Right lobe of liver (tissue), 6 donors: ENCODE measurements at places on chromosomes 7 and 10.

DNA sequence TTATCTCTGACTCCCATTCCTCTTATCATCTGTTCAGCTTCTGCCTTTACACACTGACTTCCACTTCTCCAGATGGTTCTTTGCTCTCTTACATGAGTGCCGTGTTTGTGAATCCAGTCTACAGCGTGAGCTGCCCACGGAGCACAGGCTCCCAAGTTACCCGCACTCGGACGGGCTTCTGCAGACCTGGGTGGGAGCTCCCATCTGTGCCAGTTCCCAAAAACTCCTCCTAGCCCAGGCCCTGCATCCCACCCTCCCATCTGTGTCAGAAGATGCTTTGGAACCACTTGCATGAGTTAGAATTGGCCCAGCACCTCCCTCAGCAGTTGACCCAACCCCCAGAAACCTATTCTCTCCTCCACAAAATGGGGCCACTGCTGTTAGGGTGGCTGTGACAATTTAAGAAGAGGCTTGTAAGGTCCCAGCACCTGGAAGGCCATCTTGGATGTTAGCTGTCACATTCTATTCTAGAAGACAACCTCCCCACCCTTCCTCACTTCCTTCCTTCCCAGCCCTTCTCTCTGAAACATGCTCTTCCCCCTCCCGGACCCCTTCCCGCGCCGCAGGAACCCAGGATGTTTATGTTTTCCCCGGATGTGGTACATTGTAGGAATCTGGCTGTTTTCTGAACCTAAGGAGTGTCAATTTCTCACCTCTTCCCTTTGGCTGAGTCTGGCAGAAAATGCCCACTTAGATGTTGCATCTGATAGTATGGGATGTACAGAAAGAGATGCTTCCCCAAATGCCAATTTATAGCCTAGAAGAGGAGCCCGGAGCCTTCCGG is 79.2 kb downstream of the CCDC3 start:
- DNase-seq = peak; percentile 17

DNA sequence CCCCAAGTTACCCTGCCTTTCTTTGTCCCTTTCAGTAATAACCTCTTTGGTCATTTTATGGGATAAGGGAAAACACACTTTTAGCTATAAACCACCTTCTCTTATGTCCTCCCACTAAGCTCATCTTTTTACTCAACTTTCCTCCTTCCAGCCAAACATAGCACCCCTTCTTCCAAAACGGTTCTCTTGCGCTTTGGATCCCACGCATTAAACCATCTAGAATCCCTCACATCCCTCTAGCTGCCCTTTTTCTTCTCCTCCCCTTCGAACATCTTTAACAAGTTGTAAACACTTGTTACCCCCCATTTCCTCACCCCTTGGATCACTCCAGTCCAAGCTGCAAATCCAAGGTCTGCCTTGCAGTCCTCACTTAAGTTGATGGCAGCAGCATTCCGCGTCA is 13.4 kb downstream of the WAPL start:
- DNase-seq = no peak

DNA sequence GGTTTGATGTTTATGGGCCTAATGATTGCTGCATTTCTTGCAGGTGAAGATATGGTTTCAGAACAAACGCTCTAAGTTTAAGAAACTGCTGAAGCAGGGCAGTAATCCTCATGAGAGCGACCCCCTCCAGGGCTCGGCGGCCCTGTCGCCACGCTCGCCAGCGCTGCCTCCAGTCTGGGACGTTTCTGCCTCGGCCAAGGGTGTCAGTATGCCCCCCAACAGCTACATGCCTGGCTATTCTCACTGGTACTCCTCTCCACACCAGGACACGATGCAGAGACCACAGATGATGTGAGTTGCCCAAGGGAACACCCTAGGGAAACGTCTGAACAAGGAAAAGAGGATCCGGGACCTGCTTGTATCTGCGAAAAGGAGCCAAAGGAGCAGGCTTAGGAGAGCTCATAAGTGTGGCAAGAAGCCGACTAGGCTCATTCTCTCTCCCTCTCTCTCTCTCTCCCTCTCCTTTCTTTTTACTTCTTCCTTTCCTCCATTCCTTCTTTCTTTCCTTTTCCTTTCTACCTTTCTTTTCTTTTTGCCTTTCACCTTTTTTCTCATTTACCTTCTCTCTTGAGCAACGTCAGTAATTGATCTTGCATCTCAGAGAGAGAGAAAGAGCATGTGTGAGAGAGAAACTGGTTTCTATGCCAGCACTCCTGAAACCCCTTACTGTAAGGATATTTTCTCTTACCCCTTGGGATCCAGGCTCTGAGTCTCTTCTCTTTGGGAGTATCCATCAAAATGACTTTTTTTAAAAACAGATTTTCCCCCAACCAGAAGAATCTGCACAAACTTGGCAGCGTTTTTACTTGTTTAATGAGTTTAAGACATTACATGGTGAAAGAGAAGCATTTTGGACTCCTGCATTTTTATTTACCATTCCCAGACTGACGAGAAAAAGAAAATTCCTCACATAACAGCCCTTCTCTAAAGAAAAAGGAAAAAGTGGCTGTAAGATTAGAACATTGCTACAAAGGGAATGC is 4.7 kb downstream of the DLX6 start:
- no peak for DNase-seq

- no peak for DNase-seq
These were observed 219.0 kb upstream of the MEOX2 start for GRCh38 chr7:15905251-15906040.

DNA sequence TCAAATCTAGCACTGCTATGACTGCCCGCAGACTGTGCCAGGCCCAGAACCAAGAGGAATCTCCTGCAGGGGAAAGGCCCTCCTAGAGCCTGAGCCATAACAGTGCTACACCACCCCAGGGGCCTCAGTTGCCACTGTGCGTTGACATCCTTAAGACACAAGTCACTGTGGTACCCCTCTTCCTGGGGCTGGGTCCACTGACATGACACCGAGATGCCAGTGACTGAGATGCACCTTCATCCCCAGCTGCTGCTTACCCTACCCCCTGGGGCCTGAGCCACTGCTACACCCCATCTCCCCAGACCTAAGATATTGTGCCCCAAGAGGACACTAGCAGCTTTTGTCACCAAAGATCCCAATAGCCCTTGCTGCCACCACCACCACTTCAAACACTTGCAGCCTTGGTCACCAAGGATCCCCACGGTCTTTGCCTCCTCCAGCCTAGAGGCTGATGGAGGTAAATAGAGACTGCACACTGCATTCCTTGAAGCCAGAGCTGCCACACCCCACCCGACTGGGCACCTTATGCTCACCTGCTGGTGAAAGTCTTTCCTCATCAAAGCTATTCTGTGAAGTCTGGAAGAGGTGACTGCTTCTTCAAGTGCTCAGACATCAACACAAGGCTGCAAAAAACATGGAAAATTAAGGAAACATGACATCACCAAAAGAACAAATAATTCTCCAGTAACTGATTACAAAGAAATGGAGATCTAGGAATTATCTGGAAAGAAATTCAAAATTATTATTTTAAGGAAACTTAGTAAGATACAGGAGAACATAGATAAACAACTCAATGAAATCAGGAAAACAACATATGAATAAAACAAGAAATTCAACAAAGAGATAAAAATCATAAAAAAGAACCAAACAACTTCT is 40.4 kb upstream of the SHH start:
- no peak for DNase-seq

GRCh38 chr10:74587109-74587854 is 239.1 kb upstream of the KAT6B start:
- no peak for DNase-seq

GRCh38 chr7:110519851-110520250 is 571.1 kb upstream of the LRRN3 start:
- DNase-seq = no peak

DNA sequence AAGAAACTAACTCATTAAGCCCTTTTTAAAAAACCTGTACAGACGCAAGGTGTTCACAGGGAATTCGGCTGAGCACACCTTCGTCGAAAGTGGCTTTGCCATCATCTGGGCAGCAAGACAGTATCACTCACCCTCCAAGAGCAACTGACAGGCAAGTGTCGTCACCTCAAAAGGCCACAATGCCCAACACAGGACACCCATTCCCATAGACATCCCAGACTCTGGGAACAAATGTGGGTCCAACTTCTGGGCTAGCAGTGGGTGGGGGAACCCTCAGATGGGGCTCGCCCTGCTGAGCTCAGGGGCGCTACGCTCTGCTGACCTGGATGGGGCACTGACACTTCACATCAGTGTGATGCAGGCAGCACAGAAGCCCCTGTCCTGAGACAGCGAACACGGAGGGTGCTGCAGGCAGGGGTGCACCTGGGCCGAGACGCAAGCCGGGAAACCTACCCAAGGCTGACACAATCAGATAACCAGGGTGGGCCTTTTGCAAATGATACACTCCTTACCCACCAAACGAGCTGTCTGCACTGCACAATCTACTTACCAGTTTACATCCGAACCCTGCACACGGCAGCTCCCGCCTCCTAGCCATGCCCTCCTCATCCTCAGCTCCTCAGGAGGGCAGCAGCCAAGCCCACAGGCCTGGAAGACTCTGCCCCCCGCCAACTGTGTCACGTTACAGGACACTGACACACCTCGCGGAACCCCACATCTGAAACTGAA is 1.7 kb downstream of the DIP2C start:
- DNase-seq = no peak

DNA sequence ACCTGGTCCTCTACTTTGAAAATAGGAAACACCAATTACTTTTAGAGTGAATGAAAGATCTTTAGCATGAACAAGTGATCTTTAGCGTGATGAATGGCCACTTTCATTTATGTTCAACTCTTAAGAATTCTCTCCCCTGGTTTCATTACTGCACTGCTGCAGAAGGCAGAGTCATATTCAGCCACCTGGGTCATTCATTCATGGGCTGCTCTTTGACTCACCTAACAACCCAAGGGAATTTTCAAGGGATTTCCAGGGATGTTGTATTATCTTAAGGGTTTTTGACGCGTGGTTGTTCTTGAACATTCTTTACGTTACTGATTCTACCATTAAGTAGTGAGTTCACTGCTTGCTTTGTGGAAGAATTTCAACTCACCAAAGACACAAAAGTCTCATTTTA is 87.3 kb upstream of the STK17A start:
- DNase-seq = no peak

GRCh38 chr7:6613706-6614105 is 1.7 kb upstream of the ZNF853 start:
- no peak for DNase-seq

DNA sequence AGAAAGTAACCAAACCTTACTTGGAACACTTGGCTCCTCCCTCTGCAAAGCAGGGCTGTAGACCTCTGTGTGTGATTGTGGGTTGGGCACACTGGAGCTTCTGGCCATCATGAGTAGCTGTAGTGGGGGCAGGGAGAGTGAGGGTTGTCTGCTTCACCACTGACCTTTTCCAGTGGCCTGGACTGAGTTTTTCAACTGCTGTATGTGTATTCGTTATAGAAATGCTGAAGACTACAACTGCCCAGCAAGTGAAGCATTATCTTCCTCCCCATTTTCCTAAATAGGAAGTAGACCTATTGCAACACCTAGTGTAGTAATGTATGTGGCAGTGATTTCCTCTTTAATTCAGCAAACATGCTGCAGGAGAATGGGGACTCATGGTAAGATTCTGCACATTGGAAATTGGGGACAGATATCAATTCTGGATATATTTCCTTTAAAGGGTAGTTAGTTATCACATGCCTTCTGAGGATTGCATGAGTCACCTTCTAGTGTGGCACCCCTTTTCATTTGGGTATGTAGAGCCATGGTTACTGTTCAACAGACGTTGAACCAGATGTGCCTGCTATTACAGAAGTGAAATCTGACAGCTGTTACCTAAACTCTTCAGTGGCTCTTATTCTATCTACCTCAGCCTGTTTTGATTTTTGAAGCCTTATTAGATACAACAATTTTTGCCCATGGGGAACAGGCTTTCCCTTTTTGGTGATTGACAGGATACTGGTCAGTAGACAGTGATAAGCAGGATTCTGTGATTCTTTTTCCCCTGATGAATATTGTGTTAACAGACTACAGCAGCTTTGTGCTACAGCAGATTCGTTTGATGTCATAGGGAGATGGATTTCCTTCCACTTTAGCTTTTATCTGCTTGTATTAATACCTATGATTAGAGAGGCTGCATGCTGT is 130.9 kb downstream of the SND1 start:
- no peak for DNase-seq

DNA sequence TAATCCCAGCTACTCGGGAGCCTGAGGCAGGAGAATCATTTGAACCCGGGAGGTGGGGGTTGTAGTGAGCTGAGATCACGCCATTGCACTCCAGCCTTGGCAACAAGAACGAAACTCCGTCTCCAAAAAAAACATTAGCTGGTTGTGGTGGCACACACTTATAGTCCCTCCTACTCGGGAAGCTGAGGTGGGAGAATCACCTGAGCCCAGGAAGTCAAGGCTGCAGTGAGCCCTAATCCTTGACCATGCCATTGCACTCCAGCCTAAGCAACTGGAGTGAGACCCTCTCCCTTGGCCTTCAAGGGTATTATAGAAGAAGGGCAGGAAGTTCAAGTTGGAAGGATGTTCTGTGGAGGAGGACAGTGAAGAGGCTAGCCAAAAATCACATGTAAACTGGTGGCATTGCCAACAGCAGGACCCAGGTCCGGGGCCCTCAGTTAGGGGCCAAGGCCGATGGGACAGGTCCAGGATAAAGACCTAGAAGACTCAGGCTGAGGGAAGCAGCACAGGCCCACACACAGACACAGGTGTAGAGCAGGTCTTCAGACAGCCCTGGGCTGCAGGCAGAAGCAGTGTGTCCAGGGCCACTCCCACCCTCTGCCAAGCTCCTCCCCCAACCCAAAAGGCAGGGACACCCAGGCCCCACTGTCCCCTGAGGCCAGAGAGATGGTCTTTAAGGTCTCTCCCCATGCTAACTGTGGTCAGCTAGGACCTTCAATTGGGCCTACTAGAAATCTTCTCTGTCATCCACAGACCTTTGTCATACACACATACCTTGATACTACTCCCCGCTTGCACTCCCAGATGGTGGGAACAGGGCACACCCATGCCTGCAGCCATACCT is 8.4 kb upstream of the SAMD8 start:
- DNase-seq = peak; percentile 38

DNA sequence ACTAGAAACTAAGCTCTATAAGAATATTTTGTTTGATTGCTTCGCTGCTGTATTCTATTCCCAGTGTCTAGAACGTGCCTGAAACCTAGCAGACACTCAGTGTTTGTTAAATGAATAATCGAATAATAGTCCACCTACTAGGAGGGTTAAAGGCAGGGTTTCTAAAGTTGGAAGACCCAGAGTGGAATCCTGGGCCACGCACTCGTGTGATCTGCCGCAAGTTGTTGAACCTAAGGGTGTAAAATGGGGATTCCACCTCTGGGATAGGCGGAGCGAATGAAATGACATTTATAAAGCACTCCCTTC is 702 bp upstream of the AGFG2 start:
- DNase-seq = no peak

- DNase-seq = peak; percentile 54
These were observed 2.0 kb downstream of the OAT start for GRCh38 chr10:124416733-124417132.

GRCh38 chr7:35734001-35734483 is 39.1 kb upstream of the HERPUD2 start:
- DNase-seq = no peak

GRCh38 chr7:31027161-31027965 is 24.7 kb upstream of the ADCYAP1R1 start:
- no peak for DNase-seq

- no peak for DNase-seq
These were observed 386.7 kb downstream of the PHTF2 start for GRCh38 chr7:78185149-78185745.

- no peak for DNase-seq
These were observed 541 bp downstream of the ZSCAN25 start for GRCh38 chr7:99617192-99617781.
